Cardiac muscle cell (in vitro differentiated cells and primary cell): ENCODE measurements at places on chromosomes 12 and 14. TPM values are rescaled to one million over a fixed set of nuclear protein-coding genes. Genes with fewer than 3 reads are reported as not detected.
A peak's percentile ranks its signal among the peaks of the same experiment; 100 is the strongest.

Gene CEBPE
- not detected in 2 replicates for total RNA-seq

DNA sequence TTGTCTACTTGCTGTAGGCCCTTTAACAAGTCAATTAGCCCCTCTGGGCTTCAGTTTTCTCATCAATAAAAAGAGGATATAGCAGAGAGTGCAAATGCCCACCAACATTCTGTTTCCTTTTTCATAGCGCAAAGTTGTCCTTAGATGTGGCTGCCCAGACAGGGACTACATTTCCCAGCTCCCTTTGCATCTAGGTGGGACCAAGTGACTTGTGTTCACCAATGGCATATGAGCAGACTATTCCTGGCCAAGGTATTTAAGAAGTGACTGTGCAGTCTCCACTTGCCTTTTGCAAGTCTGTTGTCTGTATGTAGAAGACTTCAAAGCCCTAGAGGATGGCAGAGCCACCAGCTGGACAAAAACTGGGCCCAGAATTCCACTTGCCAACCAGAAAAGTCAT lies 59.7 kb downstream of the DAO start:
- no peaks in the 10 kb centered on the region for H3K4me1 ChIP-seq
- H3K27ac ChIP-seq: no peak overlapping the region
- H3K27me3 ChIP-seq: no peaks in the 10 kb centered on the region
- H3K36me3 ChIP-seq: no peaks in the 10 kb centered on the region

DNA sequence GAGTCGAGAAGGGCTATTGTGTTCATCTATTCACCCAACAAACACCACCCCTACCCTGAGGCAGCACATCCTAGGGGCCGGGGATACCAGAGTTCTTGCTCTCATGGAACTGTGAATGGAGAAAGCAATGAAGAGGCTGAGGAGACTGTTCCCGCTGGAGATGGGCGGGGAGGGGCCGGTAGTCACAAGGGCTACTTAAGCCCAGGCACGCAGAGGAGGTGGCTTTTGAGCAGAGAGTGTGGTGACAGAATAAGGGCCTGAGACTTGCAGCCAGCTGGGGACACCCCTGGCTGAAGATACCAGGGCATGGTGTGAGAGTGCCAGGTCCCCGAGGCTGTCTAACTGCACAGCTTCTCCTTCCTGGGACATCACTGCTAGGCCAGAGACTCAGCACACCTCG lies 114.1 kb upstream of the EVL start:
- DNase-seq: no peak
- no peaks in the 10 kb centered on the region for H3K4me1 ChIP-seq
- H3K27ac ChIP-seq: no peak overlapping the region
- H3K4me3 ChIP-seq: no peak overlapping the region
- H3K27me3 ChIP-seq: peaks cover 6% of the 10 kb centered on the region

Gene TRPV4
- 1.2 and 4.1 TPM in 2 replicates for total RNA-seq

Gene HAL
- not detected in 2 replicates for total RNA-seq

GRCh38 chr14:21496453-21496852 lies 14.7 kb downstream of the METTL3 start:
- H3K4me1 ChIP-seq: no peaks in the 10 kb centered on the region
- H3K36me3 ChIP-seq: peaks cover 71% of the 10 kb centered on the region
- H3K27me3 ChIP-seq: no peaks in the 10 kb centered on the region
- no peak for DNase-seq
- no peak overlapping the region for H3K27ac ChIP-seq

DNA sequence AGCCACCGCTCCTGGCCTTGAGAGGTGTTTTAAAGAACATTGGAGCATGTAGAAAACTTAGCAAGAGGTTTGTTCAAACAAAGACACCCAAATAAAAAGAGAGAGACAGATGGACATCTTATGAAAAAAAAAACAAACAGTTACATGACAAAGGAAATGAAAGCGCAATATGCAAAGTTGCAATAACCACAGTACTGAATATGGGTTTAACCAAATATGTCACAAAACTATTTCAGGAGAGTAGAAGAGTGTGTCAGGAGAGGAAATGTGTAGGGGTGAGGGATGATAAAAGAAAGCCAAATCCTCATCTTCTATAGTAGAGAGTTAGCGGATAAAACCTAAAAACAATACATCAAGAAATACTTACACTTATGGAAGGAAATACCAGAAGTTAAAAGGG lies 98.4 kb downstream of the GTF2A1 start:
- H3K36me3 ChIP-seq: no peaks in the 10 kb centered on the region
- no peak overlapping the region for H3K4me3 ChIP-seq
- H3K4me1 ChIP-seq: no peaks in the 10 kb centered on the region
- H3K27me3 ChIP-seq: no peaks in the 10 kb centered on the region
- no peak overlapping the region for H3K27ac ChIP-seq
- DNase-seq: no peak

- H3K36me3 ChIP-seq: no peaks in the 10 kb centered on the region
- no peak overlapping the region for H3K4me3 ChIP-seq
- H3K4me1 ChIP-seq: peaks cover 8% of the 10 kb centered on the region
- DNase-seq: no peak
- no peak overlapping the region for H3K27ac ChIP-seq
Measured at GRCh38 chr12:119341988-119342387, 7.5 kb downstream of the CCDC60 start.

Gene OR4E2
- not detected in 2 replicates for total RNA-seq

Gene SYCP3
- total RNA-seq: not detected in 2 replicates

Gene DACT1
- 259 and 324 TPM in 2 replicates for total RNA-seq

Gene TMPRSS12
- not detected in 2 replicates for total RNA-seq

Gene MGP
- 1.4 TPM in 1 of 2 replicates, not detected in the other for total RNA-seq

Gene LRIG3
- 10.7 and 24.2 TPM in 2 replicates for total RNA-seq

- H3K27me3 ChIP-seq: no peaks in the 10 kb centered on the region
- peaks cover 9% of the 10 kb centered on the region for H3K4me1 ChIP-seq
- peak overlapping the region; percentile 33 for H3K27ac ChIP-seq
- DNase-seq: no peak
- peak overlapping the region; percentile 62 for H3K4me3 ChIP-seq
Measured at GRCh38 chr14:75063013-75063412, 811 bp downstream of the ACYP1 start.

Gene KCNJ8
- 9.7 and 11.4 TPM in 2 replicates for total RNA-seq

DNA sequence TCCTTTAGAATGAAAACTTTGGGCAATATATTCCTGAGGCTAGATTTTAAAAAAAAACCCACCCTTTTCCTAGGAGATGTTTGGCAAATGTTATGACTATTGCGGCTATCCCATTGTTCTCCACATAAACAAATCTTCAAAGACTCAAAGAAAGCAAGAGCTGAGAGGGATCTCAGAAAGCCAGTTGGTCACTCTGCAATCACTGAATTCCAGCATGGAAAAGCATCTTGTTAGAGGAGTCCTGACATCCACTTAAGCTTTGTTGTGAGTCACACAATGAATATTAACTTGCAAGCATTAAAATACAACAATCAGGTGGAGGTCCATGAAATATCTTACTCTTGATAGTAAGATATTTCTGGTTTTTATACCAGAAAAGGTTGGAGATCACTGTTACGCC lies 11.0 kb upstream of the PTPRB start:
- no peaks in the 10 kb centered on the region for H3K36me3 ChIP-seq
- no peak overlapping the region for H3K4me3 ChIP-seq
- H3K4me1 ChIP-seq: no peaks in the 10 kb centered on the region

Gene AHSA1
- 193 and 209 TPM in 2 replicates for total RNA-seq

Gene PIP4P1
- total RNA-seq: 17.6 and 23.1 TPM in 2 replicates

DNA sequence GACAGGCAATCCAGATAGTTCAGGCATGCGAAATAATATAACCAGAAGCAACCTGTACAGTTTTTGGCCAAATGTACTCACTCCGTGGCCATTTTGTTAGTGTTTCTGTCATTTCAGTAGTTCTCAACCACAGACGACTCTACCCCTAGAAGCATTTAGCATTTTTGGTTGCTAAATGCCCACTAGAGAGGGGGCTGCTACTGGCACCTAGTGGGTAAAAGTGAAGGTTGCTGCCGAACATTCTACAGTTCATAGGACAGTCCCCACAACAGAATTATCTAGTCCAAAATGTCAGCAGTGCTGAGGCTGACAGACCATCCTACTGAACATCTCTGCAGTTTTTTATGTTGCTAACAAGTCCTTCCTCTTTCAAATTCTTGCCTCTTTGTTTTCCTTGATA lies 107.4 kb downstream of the TSHR start:
- peak; percentile 20 for DNase-seq
- no peaks in the 10 kb centered on the region for H3K27me3 ChIP-seq
- no peaks in the 10 kb centered on the region for H3K36me3 ChIP-seq
- no peak overlapping the region for H3K4me3 ChIP-seq
- H3K4me1 ChIP-seq: no peaks in the 10 kb centered on the region

- no peaks in the 10 kb centered on the region for H3K27me3 ChIP-seq
- no peaks in the 10 kb centered on the region for H3K36me3 ChIP-seq
- H3K4me1 ChIP-seq: peaks cover 20% of the 10 kb centered on the region
Measured at GRCh38 chr12:24562771-24563431, 386.0 kb downstream of the BCAT1 start.

DNA sequence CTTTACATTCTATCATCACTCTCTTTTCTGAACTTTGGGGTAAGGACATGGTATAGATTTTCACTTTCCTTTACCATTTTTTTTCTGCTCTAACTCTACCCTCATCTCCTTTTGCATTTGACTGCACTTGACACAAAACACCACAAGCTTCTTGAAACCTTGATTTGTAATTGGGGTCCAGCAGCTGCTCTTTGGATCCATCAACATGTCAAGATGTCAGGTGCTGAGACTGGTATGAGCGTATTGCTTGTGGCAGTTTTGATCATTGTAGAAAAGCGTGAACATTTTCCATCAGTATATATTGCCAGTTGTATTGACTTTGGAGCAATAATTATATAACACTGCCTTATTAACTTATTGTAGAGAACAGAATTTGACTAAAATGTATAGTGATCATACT lies 838.6 kb downstream of the TRHDE start:
- no peaks in the 10 kb centered on the region for H3K36me3 ChIP-seq
- no peaks in the 10 kb centered on the region for H3K4me1 ChIP-seq
- DNase-seq: no peak
- no peak overlapping the region for H3K27ac ChIP-seq

GRCh38 chr12:126837697-126838096 lies 1429.3 kb upstream of the TMEM132C start:
- H3K36me3 ChIP-seq: no peaks in the 10 kb centered on the region
- no peak overlapping the region for H3K27ac ChIP-seq
- H3K4me3 ChIP-seq: no peak overlapping the region
